ENCODE measurements at places on chromosomes 3 and 15.

GRCh38 chr3:149234671-149235245 lies 13.1 kb upstream of the CP start:
- DNase-seq, result no peak

GRCh38 chr3:31157047-31157694 lies 262.7 kb upstream of the GADL1 start:
- no peak for DNase-seq

- no peak for DNase-seq
Observed at GRCh38 chr3:169666076-169666375, 2.5 kb upstream of the MECOM start.

DNA sequence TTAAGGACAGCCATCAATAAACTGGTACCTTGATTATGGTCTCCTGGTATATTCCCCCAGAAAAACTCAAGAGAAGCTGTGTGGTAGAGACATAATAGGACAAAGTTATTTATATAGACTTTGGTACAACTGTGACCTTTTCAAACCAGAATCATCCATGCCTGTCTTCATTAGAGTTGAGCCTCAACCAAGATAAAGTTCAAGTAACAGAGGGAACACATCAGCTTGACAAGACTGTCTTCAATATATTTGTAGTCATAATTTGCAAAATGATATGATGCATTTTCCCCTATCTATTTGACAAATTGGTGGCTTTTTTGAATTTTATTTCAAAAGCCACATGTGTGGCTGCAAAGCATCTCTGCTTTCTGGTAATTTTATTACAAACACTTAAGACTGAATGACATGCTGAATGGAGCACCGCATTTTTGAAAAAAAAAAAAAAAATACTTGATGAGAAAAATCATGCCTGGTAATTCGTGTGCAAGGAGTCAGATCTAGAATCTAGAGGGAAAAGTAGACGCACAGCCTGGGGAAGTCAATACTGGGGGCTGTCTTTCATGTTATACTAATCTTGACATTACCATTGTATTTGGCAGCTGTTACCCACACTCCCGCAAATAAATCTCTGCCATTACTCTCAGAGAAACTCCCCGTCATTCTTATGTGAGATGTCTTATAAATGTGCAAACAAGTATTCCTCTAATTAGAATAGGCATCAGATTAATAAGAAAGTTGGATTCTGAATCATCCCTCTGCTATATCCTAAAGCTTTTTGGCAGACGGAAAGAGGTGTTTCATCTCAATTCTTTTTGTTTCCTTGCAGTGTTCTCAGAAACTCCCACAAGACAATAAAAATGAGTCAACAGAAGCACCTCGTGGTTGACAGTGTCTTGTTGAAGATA lies 554.8 kb upstream of the CBLB start:
- DNase-seq, result no peak

GRCh38 chr3:66629150-66629981 lies 128.5 kb upstream of the LRIG1 start:
- no peak for DNase-seq

DNA sequence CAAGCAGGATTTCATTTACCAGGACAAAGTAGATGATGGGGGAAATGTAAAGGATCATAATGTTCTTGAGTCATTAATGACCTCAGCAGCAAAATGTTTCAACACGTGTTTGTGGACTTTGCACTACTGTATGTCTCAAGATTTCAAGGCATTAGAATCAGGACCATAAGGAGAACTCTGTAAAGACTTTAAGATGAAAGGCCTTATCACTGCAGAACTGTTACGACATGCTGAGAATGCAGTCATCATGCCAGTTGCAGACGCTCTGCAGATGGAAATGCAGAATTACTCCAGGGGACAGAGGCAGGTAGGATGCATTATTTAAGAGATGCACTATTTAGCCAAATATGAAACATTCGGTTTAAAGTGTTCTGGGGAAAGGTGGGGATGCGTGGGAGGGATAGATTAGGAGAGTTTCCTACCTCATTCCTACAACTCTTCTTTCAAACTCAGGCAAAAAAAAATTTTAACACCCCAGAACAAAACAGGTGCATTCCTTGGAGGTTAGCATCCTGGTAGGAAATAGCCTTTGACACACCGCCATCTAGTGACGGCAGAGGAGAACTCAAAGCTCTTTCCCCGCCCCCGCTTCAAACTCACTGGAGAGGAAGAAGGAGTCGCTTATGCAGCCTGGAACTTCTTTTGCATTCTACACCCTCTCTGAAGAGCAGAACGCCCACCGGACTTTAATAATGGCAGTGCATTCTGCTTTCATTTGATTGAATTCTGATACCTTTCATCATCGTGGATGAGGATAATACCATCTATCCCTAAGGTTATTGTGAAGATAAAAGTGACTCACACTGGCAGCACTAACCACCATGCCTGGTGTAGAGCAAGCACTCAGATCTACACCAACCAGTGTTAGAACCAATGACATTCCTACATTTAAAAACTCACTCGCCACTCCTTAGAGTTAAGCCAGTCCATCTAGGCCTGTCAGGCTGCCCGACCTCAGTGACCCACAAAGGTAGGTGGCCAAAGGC lies 43.1 kb upstream of the TOPAZ1 start:
- peak; percentile 57 for DNase-seq

All from activated CD4-positive, alpha-beta T cell treated with anti-CD3 and anti-CD28 coated beads, Interleukin-2, amount 50 U/mL, for 1 hour (primary cell).